ENCODE measurements at places on chromosomes 7 and 10.

- no peak overlapping the region for H3K4me3 ChIP-seq
- no peak for DNase-seq
- no peaks in the 10 kb centered on the region for H3K36me3 ChIP-seq
- no peak overlapping the region for H3K27ac ChIP-seq
Measured at GRCh38 chr10:16182688-16183087, 254.1 kb upstream of the PTER start.

DNA sequence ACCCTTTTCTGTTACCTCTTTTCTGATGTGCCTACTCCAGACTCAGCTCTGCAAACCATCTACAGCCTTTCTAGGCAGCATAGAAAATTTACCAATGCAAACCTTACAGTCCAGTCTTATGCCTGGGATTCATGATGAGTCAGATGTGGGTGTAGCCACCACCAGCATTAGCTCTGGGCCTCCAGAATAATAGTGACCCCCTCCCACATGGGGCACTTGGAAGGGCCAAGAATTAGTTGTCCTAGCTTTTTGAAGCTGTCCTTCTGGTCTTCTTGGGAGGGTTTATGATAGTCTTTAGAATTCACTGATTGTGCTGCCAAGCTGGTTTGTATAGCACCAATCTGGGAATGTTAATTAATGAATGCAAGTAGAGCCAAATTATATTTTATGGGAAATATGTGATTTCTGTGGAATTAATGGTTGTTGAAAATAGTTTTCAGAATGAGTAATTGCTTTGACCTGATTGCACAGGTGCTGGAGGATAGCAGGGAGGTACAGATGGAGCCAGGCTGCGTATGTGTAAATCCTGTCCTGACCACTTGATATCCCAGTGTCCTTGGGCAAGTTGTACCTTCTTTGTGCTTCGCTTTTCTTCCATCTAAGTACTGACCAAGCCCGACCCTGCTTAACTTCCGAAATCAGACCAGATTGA, 94.8 kb downstream of the CPED1 start:
- no peak overlapping the region for H3K4me3 ChIP-seq
- no peaks in the 10 kb centered on the region for H3K27me3 ChIP-seq
- H3K4me1 ChIP-seq: peaks cover 64% of the 10 kb centered on the region
- H3K27ac ChIP-seq: peak overlapping the region; percentile 95

DNA sequence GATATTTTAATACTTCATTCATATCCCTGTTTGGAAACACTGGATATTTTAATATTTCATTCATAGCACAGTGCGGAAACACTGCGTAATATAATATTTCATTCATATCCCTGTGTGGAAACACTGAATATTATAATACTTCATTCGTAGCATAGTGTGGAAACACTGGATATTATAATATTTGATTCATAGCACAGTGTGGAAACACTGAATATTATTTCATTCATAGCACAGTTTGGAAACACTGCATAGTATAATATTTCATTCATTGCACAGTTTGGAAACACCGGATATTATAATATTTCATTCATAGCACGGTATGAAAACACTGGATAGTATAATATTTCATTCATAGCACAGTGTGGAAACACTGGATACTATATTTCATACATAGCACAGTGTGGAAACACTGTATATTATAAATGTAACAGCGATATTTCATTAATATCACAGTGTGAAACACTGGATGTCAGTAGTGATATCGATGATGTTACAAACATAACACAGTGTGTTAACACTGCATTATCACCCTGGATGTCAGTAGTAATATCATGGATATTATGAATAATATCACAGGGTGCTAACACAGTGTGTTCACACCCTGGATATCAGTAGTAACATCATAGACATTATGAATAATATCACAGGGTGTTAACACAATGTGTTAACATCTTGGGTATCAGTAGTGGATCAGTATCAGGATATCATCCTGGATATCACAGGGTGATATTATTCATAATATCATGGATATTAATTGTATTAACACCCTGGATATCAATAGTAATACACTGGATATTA, 2.9 kb upstream of the TMEM225B start:
- no peak overlapping the region for H3K4me3 ChIP-seq
- no peak for DNase-seq
- H3K27ac ChIP-seq: no peak overlapping the region

- H3K27me3 ChIP-seq: no peaks in the 10 kb centered on the region
- H3K36me3 ChIP-seq: no peaks in the 10 kb centered on the region
- DNase-seq: no peak
- H3K4me1 ChIP-seq: no peaks in the 10 kb centered on the region
- H3K4me3 ChIP-seq: no peak overlapping the region
Measured at GRCh38 chr10:32246685-32247084, 100.3 kb downstream of the EPC1 start.

DNA sequence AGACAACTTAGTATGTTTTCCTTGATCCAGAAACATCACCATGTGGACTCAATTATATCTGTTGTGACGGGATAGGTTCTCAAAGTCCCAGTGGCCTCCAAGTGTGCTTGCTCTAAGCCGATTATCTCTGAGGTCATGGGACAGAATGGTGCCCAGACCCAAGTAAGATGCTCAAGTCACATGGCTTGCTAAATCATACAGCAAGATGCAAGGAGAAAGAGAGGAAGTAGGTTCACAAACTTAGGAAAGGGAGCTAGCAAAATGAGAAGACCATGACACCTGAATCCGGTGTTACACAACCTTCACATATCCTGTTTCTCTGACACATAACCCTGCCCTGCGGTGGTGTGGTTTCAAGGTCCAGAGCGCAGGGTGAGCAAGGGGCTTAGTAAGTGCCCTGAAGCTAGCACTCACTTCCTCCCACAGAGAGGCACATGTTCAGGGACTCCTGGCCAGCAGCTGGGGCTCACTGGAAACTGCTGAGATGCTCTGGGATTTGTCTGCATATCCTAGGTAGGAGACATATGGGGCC, 590.9 kb upstream of the ANKRD30A start:
- no peaks in the 10 kb centered on the region for H3K27me3 ChIP-seq
- DNase-seq: peak; percentile 17
- H3K4me3 ChIP-seq: no peak overlapping the region

- no peaks in the 10 kb centered on the region for H3K4me1 ChIP-seq
- H3K27ac ChIP-seq: no peak overlapping the region
- no peaks in the 10 kb centered on the region for H3K36me3 ChIP-seq
- H3K4me3 ChIP-seq: no peak overlapping the region
- H3K27me3 ChIP-seq: no peaks in the 10 kb centered on the region
- DNase-seq: no peak
Measured at GRCh38 chr10:5070648-5071410, 23.4 kb upstream of the AKR1C3 start.

DNA sequence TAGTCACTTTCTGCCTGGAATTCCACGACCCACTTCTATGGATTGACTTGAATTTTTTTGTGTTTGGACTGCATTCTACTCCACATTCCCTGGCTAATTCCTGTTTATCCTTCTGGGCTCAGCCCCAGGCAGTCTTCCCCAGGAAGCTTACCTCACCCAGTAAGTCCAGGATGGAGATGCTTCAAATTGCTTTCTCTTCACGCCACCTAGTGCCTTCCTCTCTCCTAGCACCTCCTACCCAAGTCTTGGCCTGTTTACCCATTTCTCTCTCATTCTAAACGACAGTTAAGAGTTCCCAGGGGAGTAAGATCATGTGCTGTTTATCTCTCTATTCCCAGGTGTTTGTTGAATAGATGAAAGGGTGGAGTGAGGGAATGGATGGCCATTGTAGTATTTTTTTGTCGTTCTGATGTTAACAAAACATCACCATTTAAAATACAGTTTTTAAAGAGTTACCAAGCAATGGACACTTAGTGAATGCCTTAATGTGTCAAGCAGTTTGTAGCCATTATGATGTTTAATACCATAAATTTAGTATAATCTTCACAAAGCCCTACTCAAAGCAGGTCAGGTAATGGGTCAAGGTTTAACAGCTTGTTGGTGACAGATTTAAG, 45.5 kb upstream of the TARP start:
- H3K4me1 ChIP-seq: peaks cover 44% of the 10 kb centered on the region

DNA sequence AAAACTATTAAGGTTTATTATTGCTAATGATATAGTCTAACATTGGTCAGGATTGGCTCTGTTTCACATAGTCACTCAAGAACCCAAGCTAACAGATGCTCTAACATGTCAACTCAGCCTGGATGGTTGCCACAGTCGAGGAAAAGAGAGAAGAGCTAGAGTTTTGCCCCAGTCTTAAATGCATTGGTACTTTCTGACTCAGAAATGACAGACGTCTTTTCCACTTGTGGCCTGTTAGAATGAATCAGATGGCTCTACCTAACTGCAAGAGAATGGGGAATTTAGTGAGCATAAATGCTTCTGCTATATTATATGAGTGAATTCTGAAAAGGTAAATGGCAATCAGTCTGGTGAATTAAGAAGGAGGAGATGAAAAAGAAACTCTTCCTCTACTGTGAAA, 13.9 kb downstream of the HECTD2 start:
- no peak overlapping the region for H3K27ac ChIP-seq
- H3K27me3 ChIP-seq: no peaks in the 10 kb centered on the region
- H3K4me3 ChIP-seq: no peak overlapping the region
- H3K36me3 ChIP-seq: no peaks in the 10 kb centered on the region

DNA sequence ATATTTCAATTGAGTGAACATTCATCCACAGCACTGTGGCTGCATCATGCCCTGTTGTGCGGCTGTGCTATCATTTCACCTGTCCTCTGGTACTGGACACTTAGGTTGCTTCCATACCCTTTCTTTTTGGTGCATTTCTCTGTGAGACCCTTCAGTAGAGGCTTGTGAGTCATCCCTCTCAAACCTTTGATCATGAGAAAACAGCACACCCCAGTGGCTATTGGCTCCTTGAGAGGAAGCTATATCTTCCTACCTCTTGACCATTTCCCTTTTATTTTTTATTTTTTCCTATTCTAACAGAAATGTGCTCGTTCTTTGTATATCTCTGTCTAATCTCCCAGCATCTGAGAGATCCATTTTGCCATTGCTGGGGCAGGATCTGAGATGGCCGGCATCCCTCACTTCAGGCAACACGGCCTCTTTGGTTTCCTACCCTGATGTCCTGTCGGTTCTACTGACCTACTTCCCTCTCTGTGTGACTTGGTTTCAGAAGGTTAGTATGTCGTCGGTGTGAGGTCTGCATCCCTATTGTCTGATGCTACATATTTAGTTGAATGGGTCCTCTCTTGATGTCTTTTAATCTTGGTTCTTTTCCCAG, 23.8 kb upstream of the PIK3AP1 start:
- H3K36me3 ChIP-seq: no peaks in the 10 kb centered on the region
- H3K27ac ChIP-seq: no peak overlapping the region
- DNase-seq: peak; percentile 21
- H3K4me1 ChIP-seq: no peaks in the 10 kb centered on the region
- H3K27me3 ChIP-seq: no peaks in the 10 kb centered on the region
- H3K4me3 ChIP-seq: no peak overlapping the region

DNA sequence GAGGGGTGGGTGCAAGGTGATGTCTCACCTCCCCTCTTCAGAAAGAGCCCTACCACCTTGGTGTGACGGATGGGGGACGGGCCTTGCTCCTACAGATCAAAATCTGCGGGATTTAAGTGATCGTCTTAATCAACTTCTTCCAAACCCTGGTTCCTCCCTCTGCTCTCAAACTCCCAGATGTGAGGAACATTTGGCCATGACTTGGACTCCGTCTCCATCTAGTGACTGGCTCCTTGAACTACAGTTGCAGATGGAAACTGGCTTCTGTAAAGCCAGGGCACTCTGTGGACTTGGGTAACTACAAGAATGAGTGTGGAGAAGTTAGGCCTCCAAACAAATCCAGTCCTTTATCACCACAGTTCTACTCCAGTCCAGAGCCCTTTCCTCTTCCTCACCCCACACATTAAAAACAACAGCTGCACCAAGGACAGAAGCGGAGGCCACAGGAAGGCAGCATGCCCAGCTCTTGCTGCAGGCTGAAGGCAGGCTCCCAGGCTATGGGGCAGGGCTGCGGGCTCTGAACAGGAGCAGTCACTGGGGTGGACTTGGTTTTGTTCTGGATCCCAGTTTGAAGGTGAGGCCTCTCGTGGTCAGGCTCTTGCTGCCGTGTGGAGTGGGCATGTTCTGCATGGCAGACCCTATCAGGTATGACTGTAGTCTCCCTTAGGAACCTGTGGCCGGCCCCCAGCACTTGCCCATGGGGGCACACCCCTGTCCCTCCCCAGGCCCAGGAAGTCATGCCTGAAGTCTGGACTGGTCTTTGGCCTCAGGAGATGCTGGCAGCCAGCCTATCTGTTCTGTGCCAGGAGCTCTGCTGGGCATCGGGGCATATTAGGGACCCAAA, 79.4 kb downstream of the VWC2 start:
- H3K27me3 ChIP-seq: no peaks in the 10 kb centered on the region
- DNase-seq: peak; percentile 6
- no peaks in the 10 kb centered on the region for H3K4me1 ChIP-seq
- H3K4me3 ChIP-seq: no peak overlapping the region
- H3K27ac ChIP-seq: no peak overlapping the region
- no peaks in the 10 kb centered on the region for H3K36me3 ChIP-seq

GRCh38 chr10:132465193-132465888, 68.3 kb downstream of the PWWP2B start:
- H3K36me3 ChIP-seq: no peaks in the 10 kb centered on the region
- DNase-seq: no peak
- no peaks in the 10 kb centered on the region for H3K27me3 ChIP-seq
- H3K4me1 ChIP-seq: no peaks in the 10 kb centered on the region

DNA sequence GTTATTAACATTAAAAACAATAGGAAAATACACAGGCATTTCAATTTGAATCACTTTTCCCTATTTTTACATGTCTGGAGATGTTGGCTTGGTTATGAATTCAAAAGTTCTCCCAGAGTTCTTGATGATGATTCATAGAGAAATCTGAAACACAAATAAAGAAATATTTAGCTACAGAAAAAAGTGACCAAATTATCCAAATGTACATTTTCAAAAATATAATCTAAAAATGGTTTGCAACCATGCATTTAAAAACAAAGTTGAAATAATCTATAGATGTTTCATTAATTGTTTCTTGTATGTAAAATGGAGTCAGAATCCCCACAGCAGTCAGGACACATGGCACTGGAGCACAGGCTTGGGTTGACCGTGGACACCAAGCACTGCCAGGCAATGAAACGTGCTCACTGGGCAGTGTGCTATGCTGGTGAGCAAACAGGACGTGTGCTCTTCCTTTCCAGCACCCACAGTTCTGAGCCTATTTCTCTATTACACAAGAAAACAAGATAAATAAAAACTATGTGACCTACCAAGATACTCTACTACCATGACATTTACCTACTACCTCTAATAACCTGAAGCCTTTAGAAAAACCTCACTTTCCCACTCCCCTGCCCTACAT, 44.1 kb upstream of the PTPRN2 start:
- no peak overlapping the region for H3K27ac ChIP-seq
- peaks cover 74% of the 10 kb centered on the region for H3K36me3 ChIP-seq
- H3K4me3 ChIP-seq: no peak overlapping the region

DNA sequence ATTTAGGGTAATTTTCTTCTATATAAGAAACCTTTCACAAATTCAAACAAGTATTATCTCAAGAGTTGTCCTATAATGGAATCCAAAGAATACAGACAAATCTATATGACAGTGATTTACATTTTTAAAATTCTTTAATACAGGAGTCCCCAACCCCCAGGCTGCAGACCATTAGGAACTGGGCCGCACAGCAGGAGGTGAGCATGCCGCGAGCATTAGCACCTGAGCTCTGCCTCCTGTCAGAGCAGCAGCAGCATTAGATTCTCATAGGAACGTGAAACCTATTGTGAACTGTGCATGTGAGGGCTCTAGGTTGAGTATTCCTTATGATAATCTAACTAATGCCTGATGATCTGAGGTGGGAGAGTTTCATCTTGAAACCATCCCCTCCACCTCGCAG, 37.7 kb downstream of the SNX13 start:
- H3K4me1 ChIP-seq: no peaks in the 10 kb centered on the region
- H3K27me3 ChIP-seq: no peaks in the 10 kb centered on the region
- H3K27ac ChIP-seq: no peak overlapping the region
